Hematopoietic multipotent progenitor cell treated with erythropoietin and hydrocortisone succinate and interleukin-3 and kit ligand, for 6 days (in vitro differentiated cells): ENCODE measurements at places on chromosomes 6 and 20.
A peak's percentile ranks its signal among the peaks of the same experiment; 100 is the strongest.

DNA sequence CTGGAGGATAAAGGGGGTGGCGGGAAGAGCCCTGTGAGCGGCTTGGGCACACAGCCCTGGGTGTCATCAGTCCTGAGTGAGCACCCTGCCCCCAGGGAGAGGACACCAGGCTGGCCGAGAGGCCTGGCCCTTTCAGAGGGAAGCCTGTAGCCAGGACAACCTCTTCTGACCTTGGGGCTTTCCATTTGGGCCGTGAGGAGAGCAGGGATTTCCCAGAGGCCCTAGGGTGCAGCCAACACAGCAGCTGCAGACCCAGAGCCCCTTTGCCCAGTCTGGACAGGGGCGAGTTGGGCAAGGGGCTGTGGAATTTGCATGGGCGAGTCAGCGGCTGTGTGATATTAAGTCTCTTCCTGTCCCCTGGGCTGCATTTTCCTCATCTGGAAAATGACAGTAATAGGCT, 6.3 kb downstream of the MAP1LC3A start:
- no peak for DNase-seq

DNA sequence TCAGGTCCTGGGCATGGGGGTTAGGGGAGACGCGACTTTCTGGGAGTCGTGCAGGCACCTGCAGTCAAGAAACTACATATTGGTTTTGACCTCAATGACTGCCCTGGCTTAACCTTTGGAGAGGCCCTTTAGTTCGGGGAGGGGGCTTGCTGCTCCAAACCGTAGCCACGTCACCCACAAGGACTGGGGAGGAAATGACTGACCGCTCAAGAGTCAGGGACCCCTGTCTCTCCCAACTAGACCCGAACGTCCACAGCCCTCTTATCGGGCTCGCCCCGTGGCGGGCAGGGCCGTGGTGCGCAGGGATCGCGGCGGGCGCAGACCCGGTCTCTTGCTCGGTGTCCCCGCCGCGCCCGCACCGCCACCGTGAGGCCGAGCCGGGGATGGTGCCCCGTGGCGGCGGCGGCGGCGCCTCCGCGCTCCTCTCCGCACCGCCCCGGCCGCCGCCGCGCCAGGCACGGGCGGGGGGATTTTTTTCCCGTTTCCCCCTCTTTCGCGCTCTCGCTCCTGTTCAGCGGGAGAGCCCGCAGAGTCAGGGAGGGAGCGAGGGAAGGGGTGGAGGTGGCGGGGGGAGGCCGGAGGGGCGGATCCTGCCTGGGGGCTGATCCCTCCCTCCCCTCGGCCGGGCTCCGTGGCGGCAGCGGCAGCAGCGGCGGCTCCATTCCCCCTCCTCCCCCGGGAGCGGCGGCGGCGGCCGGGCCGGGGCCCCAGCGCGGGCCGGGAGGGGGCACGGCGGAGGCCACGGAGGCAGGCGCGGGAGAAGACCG, at the start of gene BRPF3:
Gene BRPF3 (plus strand): TSS at position 632 of the 767 bp plus-strand sequence. CDS start 3,579 bp downstream, outside the sequence.
- peak; percentile 80 for DNase-seq

- peak; percentile 54 for DNase-seq
Observed at GRCh38 chr6:137148306-137149034, 25.0 kb downstream of the IL22RA2 start.

DNA sequence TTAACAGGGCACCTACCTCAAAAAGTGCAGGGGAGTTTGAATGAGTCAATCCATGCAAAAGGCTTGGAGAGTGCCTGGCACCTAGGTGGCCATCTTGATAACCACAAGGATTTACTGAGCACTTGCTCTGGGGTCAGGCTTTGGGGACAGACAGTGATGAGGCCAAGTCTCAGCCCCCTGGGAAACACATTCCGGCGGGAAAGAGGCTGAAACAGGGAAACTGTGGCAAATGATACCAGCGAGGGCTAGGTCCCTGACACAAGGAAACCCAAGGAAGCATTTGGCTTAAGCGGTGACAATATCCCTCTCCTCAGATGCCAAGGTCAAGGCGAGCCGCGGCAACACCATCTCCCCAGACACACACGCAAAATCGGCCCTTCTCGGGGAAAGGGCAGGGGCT, 527 bp upstream of the DOK5 start:
- no peak for DNase-seq

GRCh38 chr20:44780226-44780625, 30.1 kb downstream of the RIMS4 start:
- peak; percentile 81 for DNase-seq

DNA sequence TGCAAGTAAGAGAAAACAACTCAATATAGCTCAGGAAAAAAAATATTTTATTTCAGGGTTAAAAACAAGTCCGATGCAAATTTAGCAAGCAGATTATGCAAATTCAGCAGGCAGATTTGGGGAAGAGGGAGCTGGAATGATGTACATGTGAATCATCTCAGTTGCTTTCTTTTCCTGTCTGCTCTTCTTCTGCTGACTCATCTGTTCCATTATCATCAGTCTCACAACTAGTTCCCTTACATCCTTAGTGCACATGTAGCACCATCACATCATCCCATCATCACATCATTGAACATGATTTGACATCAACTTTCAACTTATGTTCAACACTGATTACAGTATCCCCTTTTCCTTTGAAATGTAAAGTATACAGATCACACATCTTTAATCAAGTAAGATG, 11.5 kb upstream of the DEFB113 start:
- DNase-seq = no peak

DNA sequence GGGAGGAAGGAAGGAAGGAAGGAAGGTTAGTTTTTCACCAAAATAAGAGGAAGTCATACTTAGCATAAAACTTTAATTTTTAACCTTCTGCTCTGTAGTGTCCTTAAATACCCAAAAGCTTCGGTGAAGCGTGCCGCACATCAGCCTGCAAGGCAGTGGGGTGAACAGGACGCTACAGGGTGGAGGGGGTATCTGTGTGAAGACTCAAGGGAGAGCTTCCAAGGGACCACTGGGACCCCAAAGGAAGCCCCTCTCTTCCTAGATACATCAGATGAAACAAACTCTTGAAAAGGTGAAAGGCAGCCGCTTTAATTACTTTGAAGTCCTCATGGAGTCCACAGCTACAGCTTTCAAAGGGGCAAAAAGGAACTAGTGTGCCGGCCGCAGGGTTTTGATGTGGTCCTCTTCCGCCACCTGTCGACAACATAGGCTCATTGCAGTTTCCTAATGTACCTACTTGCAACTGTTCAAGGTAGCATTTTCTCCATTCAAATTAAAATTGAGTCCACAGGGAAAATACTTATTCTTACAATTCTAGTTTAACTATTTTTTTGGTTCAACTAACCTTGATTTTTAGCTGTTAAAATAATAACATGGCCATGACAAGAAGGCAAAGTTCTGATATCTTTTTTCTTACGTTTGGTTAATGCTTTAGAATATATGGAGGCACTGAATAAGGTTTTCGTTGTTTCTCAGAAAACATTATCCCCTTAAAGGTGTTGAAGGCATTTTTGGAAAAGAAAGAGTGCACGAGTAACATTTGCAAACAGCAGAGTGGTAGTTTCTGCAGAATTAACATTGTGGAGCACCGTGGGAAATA, 135.0 kb upstream of the RIPOR2 start:
- peak; percentile 94 for DNase-seq

- no peak for DNase-seq
Observed at GRCh38 chr6:85983032-85983659, 340.5 kb upstream of the SYNCRIP start.

DNA sequence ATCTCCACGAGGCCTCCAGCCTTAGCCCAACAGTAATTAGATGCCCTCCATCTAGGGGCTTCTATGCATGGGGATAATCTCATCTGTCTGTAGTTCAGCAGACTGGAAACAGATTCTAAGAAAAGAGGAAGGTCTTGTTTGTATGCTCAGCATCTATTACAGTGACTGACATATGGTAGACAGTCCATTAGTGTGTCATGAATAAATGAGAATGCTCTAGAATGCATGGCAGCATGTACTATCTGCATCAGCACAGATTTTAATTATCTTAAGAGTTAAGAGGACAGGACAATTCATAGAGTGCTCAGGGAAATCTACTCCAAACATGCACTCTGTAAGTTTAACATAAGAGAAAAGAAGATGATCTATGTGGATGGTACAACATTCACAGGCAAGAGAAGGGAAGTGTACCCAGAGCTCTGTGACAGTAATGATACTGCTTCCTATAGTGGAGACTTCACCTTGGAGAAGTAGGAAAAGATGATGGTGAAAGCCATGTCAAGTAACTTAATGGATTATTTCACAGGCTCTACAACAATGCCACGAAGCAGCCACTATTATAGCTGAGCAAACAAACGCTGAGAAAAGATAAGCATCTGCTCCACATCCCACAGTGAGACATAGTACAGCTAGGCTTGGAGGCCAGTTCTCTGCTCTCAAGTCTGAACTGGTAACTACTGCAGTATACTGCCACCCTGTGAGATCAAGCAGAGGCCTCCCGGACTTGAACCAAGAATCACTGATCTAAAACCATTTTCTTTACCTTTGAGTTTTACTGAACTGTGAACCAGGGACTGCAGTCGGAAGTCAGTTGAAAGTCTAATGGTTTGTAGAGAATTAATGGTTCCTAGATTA, 309.2 kb upstream of the SPTLC3 start:
- no peak for DNase-seq

DNA sequence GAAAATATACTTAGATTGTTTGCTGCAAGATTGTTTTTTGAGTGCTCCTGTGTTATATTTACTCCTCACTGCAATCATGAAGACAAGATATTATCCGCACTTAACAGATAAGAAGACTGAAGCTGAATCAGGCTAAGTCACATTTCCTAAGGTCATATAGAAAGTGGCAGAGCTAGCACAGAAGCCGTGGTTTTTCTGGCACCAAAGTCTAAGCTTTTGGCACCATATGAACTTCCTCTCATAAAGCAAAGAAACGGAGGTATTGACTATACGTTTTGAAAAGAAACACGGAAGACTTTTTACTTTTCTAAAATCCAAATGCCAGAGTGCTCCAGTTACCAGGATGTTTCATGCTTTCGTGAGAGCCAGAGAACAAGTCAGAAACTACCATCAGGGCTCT, 9.3 kb upstream of the DTD1 start:
- DNase-seq = peak; percentile 33

GRCh38 chr6:112227992-112228391, 26.4 kb downstream of the LAMA4 start:
- no peak for DNase-seq

- DNase-seq = no peak
Observed at GRCh38 chr6:106469882-106470281, 109.4 kb downstream of the CRYBG1 start.

DNA sequence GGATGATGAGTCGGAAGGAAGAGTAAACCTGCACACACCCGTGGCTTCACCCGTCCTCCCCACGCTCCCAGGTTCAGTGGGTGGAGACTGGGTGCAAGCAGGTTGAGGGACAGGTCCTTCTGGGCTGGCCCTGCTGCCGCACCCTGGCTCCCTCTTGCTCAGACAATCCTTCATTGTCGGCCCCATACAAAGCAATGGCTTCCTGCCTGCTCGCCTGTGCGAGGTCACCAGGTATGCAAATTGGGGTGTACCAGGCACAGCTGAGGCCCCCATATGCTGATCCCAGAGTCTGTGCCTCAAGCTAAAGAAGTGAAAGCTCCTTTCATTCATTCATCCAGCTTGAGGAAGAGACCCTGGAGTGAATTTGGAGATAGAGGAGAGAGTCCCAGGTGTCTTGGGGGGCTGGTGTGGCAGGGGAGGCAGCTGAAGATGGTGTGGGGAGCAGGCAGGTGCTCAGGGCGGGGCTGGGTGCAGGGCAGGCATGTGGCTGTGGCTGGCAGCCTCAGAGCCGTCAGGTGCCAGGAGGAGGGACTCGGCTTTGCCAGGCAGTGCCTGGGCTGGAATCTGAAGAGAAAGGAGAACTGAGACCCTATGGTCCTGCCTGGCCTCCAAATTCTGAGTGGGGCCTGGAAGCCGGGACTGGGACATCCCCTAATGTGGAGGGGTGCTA, 4.7 kb downstream of the SLCO4A1 start:
- no peak for DNase-seq

- no peak for DNase-seq
Observed at GRCh38 chr6:16181439-16182297, 52.8 kb downstream of the MYLIP start.

DNA sequence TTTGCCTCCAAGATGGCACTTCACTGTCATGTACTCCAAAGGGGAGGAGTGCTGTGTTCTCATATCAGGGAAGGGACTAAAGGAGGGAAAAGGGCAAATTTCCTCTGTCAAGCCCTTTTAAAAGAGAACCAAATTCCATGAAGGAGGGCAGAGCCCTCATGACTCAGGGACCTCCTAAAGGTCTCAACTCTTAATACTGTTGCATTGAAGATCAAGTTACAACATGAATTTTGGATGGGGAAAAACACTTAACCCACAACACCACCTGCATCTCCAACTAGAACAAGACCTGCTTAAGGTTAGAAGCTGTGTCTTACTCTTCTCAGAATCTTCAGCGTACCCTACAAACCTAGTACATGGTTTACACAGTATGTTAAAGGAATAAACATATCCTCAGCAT, 23.7 kb upstream of the FBXO30 start:
- no peak for DNase-seq

DNA sequence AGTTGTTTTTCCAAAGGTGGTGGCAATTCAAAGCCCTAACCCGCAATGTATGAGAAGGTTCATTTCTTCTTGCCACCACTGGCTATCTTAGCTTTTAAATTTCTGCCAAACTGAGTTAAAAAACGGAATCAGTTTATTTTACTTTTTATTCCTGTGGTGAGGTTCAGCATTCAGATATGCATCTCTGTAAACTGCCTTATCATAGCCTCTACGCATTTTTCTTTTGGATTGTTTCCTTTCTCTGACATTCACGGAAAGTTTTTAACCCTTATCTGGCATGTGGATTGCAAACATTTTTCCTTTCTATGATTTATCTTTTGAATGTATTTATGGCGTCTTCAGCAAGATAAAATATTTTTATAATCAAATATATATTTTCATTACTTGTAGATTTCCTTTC, 37.7 kb downstream of the AK9 start:
- no peak for DNase-seq

DNA sequence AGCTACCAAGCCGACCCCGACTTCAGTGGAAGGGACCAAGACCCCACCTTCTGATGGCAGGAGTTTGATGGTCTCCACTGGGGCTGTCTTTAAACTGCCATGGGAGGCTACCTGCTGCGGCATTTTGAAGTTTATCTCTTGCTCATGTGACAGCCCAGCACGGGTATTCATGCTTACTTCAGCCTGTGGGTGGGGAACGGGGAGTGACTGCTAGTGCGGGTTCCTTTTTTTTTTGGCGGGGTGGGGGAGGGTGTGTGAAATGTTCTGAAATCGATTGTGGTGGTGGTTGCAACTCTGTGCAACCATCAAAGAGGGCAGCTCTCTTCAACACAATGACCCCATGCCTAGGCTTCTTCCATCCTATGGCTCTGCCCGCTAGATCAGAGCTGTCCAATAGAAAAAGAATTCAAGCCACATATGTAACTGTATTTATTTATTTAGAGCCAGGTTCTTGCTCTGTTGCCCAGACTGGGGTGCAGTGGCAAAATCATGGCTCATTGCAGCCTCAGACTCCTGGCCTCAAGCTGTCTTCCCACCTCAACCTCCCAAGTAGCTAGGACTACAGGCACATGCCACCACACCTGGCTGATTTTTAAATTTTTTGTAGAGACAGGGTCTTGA, 53.7 kb downstream of the PPP1R16B start:
- peak; percentile 61 for DNase-seq

DNA sequence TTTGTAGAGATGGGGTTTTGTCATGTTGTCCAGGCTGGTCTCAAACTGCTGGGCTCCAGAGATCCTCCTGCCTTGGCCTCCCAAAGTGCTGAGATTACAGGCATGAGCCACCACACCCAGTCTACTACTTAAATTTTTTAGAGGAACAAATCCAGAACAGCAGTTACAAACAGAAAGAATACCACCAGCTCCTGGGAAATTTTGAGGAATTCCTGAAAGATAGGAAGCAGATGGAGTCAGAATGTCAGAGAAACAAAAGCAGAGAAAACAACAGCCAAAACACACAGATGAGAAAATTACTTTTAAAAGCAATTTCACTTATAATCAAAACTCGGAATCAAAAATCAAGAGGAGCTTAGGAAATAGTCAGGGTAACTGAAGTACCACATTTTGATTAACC, 543.3 kb upstream of the MARCKS start:
- no peak for DNase-seq
